ENCODE measurements at places on chromosomes 1 and 21.

DNA sequence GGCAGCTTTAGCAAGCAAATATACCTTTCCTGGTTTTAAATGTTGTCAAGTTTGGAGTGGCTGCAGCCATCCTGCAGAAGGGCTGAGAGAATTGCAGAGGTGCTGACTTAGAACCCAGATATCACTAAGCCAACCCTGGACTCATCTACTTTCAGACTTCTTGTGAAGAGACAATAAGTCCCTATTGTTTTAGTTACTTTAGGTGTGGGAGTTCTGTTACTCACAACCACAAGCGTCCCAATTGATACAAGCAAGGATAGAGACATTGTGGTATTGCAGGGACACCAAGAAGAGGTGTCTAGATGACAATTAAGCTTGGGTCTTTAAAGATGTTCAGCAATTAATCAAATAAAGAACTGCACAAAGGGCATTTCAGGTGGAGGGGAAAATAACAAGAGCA is 8.8 kb upstream of the ETV3 start:
- no peak for DNase-seq

GRCh38 chr1:231768416-231768815 is 141.8 kb downstream of the DISC1 start:
- no peak for DNase-seq

DNA sequence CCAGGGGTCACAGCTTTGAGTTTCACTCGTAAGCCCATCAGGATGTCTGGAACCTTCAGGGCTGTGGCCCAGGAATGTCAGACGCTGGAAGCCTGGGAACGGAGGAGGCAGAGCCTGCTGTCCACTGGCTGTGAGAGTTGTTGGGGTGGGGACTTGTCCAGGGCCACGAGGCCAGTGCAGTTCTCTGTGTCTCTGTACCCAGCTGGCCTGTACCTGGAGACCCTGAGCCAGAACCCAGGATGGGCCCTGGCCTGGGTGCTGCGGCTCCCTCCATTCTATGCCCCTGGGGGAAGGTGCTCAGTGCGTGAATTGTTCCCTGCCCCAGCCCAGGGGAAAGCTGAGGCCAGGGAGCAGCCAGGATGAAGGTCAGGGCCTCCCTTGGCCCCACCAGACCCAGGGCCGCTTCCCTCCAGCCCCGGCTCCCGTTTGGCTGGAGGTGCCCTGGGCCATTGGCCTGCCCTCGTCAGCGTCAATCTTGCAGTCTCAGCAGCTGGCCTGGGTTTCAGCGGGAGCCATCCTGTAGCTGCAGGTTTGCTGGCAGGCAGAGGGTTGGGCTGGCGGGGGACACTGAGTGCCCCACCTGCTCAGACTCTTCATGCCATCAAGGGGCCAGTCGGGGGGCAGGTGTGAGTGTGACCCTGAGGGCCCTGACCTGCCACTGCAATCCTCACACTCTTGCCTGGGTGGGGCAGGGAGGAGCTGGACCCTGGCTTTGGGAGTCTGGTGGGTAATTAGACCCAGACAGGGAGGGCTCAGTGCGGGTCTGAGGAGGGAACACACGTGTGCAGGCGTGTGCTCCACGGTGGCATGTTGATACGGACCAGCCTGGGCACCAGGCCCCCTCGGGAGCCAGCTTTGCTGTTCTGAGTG is 724 bp upstream of the CALML6 start:
- no peak for DNase-seq

DNA sequence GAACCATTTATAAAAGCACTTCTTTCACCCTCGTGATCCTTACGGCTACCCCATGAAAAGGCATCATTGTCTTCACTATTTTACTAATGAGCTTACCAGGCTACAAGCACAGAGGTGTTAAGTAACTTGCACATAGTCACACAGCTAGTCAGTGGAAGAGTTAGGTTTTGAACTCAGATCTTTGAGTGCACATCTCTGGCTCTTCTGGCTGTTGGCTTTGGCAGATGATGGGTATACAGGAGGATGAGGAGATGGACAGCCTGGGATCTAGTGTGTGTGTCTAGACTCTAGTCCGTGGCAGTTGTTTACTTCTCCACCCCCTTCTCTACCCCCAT is 11.6 kb downstream of the VANGL2 start:
- no peak for DNase-seq

DNA sequence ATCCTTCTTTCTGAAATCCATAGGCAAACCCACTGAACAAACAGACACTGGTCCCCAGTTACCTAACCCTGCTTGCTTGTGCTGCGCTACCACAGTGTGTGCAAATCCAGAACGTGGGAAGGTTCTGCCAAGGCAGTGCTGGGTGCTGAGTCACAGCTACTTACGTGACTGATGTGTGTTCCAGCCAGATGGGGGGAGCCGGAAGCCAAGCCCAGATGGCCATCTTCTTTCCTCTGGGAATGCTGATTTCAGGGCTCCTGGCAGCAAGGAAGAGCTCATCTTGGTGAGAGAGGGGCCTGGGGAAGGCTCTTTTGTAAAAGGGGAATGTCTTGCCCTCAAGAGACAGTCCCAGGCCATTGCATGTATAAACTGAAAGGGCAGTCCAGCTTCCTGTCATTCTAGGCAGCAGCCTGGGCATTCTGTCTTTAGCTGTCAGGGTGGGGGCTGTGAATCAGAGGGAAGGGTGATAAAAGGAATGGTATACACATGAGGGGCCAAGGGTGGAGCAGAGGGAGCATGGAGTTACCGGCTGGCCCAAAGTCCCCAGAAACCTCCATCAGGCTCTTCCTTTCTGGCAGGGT is 54.1 kb downstream of the CD46 start:
- DNase-seq, result no peak

GRCh38 chr1:150613061-150613920 is 16.1 kb downstream of the ENSA start:
- no peak for DNase-seq

All from stimulated activated CD4-positive, alpha-beta T cell treated with anti-CD3 and anti-CD28 coated beads, Interleukin-15, amount 100 ng/mL, for 1 hour (primary cell).